ENCODE measurements at places on chromosomes 2 and 18.

DNA sequence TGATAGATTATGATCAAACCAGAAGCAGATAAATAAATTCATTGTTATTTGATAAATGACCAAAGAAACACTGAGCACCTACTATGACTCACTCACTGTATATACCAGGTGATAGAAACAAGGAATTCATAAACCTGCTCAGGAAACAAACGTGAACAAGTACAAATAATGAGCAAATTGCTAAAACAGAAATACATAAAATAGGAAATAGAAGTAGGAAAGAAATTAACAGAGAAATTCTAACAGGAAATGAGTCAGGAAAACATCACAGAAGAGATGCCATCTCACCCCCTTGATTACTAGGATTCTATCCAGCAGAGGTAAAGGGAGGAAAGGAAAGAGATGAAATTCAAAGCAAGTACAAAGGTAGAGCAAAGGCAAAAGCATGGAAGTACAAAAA lies 31.3 kb downstream of the EXOC6B start:
- DNase-seq: peak; percentile 15

DNA sequence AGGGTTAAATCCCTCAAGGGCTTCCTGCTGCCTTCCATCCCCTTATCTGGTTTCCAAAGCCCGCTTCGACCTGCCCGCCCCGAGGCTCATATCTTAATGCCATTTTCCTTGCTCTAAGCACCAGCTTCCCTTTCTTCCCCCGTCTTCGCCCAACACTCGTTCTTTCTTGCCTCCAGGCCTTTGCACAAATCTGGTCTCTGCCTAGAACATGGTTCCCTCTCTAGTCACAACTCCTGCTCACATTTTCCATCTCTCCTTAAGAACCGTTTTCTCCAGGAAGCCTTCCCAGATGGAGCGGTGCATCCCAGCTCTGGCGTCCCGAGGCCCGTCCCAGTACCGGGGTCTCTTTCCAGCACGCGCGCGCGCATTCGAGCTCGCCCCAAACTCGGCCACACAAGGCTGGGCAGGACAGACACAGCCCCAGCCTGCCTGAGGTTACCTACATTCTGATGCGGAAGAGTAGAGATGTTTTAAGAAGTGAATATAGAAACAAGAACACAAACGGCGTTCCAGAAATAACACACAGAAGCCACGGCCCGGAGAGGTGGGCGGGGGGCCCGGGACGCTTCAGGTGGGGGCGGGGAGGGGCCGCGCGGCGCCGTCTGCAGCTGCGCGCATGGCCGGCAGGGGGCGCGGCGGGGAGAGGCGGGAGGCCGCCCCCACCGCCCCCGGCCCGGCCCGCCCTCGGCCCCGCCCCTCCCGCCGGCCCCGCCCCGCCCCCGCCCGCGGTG lies at the start of gene DGKD:
DGKD (plus strand) TSS at position 726 of the 731 bp plus-strand sequence. CDS start 25 bp downstream, outside the sequence.
- DNase-seq: peak; percentile 59

DNA sequence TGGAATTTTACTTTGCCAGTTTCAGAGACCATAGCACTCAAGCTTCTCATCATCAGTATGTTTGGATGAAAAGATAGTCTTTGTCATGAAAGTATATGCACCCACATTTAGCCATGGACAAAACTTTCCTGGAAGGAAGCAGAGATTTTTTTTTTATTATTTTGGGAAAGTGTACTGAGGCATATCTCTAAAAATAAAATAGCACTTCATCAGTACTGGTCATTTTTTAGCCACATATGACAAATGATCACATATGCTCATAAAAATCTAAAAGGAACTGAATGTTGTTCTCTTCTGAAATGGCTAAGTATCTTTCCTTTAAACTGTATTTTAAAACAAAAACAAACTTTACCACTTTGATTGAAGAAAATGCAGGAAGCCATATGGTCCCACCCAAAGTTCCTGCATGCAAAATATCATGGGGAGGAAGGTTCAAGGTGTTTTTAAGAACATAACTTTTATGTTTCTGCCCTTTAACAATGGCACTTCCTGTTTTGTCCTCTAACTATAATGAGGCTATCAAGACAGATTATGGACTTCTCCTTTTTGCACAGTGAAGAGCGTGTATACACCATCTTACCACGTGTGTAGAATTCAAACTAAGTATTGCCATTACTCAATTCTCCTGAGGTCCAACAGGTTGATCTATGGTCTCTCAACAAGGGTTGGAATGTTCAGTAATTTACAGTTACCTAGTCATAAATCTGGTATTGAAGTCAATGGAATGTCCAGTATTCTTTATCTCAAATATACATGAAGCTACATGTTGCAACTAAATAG lies 77.1 kb upstream of the SLC39A10 start:
- no peak for DNase-seq

- no peak for DNase-seq
Observed at GRCh38 chr2:209974576-209974975, 27.9 kb upstream of the RPE start.

GRCh38 chr2:170208967-170209366 lies 31.0 kb downstream of the MYO3B start:
- no peak for DNase-seq

- DNase-seq: no peak
Observed at GRCh38 chr2:209918251-209918650, 84.2 kb upstream of the RPE start.

GRCh38 chr2:209348433-209348832 lies 75.4 kb upstream of the MAP2 start:
- DNase-seq: no peak
